SJSA1 (cell line): ENCODE measurements at places on chromosomes 5 and 9.

DNA sequence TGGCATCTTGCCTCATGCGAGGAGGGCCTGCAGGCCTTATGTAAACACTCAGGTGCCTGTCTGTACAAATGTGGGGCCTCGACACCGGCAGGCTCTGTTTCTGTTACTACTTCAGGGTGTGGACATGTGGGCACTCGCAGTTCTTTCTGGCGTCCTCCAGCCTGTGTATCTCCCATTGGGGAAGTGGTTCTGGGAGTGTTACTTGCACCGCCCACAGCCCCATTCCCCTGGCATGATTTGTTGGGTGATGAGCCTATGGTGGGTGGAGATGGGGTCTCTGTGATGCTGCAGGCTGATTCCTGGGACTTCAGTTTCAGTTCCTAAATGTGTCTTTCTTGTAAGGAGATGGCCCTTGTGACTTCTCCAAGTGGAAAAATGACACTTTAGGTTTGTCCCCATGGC lies 82.1 kb upstream of the PITX1 start:
- no peak for DNase-seq

GRCh38 chr5:148666353-148666752 lies 12.0 kb upstream of the HTR4 start:
- no peak for DNase-seq

GRCh38 chr9:108273988-108274387 lies 581.8 kb downstream of the ACTL7B start:
- no peak for DNase-seq

- no peak for DNase-seq
These were observed 658.3 kb upstream of the RORB start for GRCh38 chr9:73838871-73839270.

- no peak for DNase-seq
These were observed 11.1 kb downstream of the TGFBR1 start for GRCh38 chr9:99116003-99116411.
